ENCODE measurements at places on chromosomes 4 and X.
A peak's percentile ranks its signal among the peaks of the same experiment; 100 is the strongest.

- no peak for DNase-seq
Observed at GRCh38 chrX:99091459-99091858, 1318.6 kb downstream of the PCDH19 start.

DNA sequence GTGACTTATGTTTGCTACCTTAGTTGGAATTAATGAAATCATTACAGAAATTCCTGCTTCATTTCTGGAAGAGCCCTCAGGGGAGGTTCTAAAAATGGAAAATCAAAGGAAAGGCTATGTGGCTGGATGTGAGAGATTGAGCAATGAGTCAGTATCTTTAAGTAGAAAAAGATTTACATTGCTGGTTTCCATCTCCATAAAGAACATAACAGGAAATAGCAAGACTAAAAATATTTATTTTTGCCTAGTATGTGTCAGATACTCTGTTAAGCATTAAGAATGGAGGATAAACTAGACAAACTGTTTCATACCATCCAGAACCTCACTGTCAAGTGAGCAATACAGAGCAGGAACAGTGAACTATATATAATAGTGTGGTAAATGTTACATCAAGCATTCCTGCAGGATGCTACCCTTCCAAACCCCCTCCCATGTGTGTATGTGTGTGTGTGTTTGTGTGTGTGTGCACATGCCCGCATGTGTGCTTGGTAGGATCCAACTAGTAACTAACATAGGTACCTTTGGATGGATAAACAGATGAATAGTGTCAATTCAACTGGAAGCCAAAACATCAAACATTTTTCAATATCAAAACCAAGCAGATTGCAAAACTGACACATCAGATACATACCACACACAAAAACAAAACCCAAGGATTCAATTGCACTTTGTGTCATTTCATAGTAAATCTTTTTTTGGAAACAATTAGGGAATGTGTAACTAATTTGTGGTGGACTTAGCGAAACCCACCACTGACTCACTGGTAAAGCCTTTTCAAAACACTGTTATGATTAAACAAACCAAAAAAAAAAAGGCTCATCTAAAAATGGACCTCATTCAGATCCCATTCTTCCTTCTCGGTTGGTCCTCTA lies 223.4 kb downstream of the SHROOM3 start:
- DNase-seq = no peak

DNA sequence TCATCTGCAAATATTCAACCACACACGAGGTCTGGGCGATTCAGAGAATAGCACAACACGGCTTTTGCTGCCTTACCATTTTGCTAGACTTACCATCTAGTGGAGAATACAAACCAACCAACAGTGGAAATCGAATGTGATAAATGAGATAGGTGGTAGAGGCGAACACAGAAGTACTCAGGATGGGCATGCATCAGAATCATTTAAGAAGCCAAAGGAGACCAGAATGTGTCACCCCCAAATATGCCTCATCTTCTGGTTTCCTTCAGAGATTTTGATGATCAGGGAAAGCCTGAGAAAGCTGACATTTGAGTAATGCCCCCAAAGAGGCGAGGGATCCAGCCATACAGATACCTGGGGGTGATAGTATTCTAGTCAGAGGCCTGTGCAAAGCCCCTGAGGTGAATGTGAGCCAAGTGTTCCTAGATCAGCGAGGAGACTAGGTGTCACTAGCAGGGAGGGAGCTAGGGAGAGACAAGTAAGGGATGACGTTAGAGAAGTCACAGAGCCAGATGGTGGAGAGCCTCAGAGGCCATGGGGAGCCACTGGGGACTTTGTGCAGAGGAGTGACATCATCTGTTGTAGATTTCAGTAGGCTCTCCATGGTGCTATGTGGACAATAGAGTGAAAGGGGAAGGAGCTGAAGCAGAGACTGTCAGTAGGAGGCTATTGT lies 1.7 kb downstream of the MTMR1 start:
- DNase-seq = no peak

DNA sequence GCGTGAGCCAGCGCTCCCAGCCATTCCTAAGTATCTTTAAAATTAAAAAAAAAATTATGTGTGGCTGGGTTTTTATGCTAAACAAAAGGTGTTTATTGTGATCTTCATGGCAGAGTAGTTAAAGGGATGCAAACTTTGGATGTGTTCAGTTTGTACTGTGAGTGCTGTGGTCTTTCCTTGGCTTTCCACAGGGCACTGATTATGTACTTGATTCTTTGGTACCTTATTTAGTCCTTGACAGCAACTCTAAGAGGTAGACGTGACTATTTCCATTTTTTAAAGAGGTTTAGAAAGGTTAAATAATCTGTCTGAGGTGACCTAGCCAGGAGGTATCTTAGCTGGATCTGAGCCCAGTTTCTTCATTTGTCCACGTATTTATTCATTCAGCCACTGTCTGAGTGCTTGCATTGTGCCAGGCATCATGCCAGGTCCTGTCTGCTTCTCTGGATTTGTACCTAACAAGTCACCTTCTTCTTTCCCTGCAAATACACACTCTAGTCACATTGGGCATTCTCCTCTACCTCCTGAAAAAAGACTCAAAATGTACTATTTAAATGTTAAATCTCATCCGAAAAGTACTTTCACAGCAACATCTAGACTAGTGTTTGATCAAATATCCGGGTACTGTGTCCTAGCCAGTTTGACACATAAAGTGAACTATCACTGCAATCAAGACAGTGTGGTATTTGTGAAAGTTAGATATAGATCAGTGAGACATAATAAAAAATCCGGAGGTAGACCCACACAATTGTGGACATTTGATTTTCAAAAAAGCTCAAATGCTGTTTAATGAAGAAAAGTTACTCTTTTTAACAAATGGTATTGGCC lies 31.5 kb downstream of the WWC2 start:
- peak; percentile 65 for DNase-seq
